NCI-H187 treated with DMSO at 0.1 percent for 48 hours (cell line): ENCODE measurements at places on chromosomes 7 and 10.
A peak's percentile ranks its signal among the peaks of the same experiment; 100 is the strongest.

GRCh38 chr7:108497082-108497725 lies 28.7 kb downstream of the PNPLA8 start:
- DNase-seq = peak; percentile 15

DNA sequence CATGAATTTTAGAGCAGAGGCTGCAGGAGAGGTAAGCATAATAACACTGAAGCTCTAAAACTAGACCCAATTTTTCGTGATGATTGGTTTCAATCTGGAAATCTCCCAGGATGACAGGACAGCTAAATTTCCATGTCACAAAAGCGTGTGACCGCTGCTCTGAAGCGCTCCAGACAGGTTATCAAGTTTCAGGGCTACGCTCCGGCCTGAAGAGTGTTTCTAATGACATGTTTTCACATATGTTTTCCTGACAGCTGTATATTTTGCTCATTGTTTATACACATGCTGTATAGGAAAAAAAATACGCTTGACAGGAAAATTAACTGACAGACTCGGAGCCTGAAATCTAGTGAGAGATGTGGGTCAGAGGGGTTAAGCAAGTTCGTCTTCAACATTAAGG lies 219.8 kb upstream of the BMPER start:
- DNase-seq = no peak

DNA sequence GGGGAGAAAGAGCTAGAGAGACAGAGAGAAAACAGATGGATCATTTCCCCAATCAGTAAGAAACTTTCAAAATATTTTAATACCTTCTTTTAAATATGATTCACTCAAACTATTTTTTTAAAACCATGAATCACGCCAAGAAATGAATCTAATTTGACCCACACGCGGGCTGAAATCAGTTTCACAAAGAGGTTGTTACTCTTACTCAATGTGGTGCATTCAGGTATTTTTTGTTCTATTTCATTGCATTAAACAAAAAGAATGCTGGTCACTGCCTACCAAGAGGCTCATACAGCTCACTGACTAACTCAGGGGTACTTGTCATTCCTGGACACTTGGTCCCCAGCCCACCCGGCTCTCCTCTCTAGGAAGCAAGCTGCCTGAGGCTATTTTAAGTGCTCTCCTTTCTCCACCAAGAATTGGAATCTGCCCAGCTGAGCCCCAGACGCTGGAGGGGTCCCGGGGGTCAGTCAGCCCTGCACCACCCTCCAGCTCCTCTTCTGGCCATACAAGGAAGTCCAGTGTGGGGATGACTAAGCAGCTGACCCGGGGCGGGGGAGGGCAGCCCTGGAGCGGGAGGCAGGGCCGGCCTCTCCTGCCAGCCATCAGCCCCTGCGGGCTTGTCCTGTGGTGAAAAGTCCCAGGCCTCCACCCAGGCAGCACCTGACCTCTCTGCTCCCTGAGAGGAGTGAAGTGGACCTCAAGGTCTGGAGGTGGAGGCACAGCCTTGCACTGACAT lies 21.7 kb upstream of the PFKP start:
- DNase-seq = no peak

GRCh38 chr7:97845622-97846203 lies 26.5 kb downstream of the ASNS start:
- DNase-seq = no peak

- no peak for DNase-seq
Measured at GRCh38 chr10:111175787-111176186, 99.0 kb downstream of the ADRA2A start.

DNA sequence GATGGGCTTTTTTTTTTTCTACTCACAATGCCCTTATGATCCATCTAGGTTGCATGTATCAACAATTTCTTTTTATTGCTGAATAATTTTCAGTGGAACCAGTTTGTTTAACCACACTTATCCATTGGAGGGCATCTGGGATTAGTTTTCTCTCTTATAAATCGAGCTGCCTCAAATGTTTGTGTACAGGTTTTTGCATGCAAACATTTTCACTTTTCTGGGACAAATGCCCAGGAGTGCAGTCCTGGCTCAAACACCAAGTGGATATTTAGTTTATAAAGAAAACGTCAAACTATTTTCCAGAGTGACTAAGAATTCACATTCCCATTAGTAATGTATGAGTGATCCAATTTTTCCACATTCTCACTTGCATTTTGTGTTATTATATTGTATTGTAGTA lies 313.4 kb downstream of the CXCL12 start:
- DNase-seq = no peak

DNA sequence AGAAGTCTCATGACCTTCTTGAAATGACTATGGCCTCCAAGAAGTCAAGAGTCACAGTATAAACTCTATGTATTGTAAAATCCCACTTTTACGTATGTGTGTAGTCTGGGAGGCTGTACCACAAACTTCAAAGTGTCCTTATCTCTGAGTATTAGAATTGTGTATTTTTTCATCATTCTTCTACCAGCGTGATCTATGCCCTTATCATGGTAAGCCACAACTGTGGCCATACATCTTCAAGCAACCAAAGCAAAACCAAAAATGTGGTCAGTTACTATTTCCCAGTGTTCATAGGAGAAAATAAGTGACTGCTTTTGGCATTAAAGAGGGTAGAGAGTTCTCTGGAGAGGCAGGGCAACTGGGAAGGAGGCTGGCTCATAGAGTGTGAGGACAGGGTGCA lies 42.8 kb downstream of the SPOCK2 start:
- no peak for DNase-seq

- DNase-seq = no peak
Measured at GRCh38 chr7:112571852-112572607, 91.2 kb downstream of the LSMEM1 start.

- DNase-seq = no peak
Measured at GRCh38 chr10:72310636-72311035, 36.9 kb downstream of the DDIT4 start.
